ENCODE measurements at places on chromosomes 6 and 20.

- peak; percentile 32 for DNase-seq
Measured at GRCh38 chr6:13446381-13446780, 41.0 kb downstream of the GFOD1 start.

DNA sequence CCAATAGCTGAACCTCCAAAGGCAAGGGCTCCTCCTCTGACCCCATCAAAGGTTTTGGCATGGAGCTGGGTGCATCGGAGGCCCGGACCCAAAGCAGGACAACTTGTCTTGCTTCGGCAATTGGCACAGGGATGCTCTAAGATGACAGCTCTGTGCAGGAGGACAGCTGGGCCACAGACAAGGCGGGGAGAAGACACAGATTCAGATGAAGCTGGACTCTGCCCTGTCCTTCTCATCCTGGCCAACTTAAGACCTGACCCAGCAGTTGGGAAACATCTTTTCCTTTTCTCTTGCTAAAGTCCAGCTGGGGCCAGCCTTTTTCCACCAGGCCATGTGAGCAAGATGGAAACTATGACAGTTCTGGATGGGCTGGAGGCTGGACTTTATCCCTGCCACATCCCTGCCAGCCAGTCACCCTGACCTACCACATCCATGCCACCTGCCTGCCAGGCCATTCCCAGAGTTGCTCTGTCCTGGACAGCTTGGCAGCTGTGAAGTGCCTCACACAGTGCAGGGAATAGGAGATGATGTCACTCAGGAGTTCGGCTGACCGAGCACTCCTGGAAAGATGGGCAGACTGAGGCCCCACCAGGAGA, 12.7 kb upstream of the PSMF1 start:
- DNase-seq: no peak

DNA sequence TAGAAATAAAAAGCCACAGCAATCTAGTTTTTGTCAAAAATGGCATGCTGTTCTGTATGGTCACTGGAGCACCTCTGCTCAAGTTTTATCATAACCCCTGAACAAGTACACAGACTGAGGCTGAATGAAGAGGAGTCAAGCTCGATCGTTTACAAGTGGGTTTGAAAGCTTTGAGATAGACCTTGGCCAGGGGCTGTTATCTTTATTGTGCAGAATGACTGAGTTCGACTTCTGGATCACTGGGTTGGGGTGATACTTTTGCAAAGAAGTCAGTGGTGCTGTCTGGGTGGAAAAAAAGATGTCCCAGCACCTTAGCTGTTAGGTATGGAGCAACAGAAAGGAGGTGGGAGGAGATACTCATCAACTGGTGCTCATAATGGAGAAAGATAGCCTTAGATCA, 446.0 kb downstream of the HACE1 start:
- DNase-seq: no peak

DNA sequence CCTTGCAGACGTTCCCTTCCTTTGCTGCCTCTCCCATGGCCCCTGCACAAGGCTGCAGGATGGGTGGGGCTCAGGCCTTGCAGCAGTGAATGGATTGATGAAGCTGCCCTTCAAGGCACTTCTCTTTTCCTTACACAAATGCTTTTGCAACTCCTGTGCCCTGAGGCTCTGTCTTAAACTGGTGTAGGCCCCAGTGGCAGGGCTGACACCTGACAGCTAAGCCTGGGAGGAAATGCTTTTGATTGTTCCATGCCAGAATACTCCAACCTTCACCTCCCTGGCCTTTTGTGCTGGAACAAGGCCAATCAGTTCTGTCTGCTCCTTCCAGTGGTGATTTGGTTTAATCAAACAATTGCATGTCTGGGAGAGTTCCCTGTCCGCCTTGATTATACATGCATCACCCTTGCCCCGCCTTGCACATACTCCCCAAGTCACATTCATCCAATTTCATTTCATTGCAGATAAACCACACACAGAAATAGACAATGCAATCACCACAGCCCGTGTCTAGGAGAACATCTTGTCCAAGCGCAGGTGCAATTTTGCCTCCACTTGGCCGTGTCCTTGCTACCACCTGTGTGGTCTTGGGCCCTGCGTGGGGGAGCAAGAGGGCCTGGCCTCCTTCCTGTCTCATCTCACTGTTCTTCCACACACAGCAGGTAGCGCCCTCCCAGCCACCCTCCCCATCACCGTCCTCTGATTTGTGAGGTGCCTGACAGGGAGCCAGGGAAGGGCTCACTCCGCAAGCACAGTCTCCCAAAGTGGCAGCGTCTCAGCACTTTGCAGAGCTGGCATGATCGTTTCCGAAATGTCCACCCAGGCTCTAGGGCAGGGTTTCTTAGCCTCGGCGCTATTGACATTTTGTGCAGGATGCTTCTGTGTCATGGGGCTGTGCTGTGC, 120.4 kb downstream of the CDH26 start:
- no peak for DNase-seq

DNA sequence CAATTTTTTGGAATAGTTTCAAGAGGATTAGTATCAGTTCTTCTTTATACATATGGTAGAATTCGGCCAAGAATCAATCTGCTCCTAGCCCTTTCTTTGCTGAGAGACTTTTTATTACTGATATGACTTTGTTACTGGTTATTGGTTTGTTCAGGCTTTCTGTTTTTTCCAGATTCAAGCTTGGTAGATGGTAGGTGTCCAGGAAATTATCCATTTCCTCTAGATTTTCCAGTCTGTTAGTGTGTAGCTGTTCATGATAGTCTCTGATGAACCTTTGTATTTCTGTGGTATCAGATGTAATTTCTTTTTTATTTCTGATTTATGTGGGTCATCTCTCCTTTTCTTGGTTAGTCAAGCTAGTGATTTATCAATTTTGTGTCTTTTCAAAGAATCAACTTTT, 167.6 kb downstream of the GMDS start:
- no peak for DNase-seq

DNA sequence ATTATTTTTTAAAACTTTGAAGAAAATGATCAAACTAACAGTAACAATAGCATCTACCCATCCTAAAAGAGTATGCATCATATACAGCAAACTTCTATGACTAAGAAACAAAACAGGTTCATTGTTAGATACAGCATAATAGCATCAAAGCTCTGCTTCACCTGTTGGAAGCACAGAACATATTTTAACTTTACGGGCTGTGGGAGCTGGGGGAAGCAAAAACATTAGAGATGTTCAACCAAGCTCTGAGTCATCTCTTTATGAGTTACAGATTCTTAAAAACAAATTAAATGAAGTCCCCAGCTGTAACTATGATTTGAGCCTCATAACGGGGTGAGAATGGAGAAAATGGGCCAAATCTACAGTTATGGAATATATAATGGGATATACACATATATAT, 63.4 kb downstream of the SYNE1 start:
- no peak for DNase-seq

DNA sequence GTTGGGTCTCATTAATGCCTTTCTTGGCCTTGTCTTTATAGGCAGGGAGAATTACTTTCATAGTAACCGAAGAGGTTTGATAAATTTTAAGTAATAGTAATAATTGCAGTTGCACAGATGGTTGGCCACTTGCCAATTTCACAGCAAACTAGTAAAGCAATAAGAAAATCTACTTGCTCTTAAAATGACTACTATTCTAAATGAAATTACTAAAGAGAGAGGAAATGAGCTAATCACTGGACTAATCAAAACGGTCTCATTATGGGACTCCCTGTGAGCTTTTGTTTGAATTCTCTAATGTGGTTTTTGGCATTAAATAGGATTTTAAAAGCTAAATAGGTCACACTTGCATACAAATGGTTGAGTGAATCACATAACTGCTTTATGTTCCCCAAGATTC, 227.4 kb upstream of the PLN start:
- DNase-seq: no peak

GRCh38 chr20:1933465-1933870, 38.3 kb downstream of the SIRPA start:
- DNase-seq: no peak

- peak; percentile 92 for DNase-seq
Measured at GRCh38 chr6:34132486-34133185, 13.3 kb downstream of the GRM4 start.

GRCh38 chr6:621931-622330, 35.0 kb downstream of the HUS1B start:
- no peak for DNase-seq

DNA sequence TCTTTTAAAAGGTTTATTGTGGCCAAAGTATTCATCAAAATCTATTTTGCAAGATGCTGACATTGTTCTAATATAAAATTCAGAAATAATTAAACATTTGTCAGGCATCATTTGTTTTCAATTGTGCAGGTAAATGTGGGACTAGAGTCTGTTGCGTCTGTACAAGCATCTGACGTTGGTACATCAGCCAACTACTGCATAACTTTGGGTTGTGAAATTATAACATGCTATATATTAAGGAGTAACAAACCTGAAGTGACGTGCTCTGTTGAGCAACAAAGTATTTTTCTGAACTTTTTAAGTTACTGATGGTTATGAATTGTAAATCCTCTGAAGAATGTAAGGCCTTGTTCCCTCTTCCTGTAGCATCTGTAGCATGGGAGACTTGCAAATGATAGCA, 66.0 kb downstream of the RNF182 start:
- no peak for DNase-seq

GRCh38 chr20:50283922-50284810, 93.5 kb downstream of the CEBPB start:
- no peak for DNase-seq

DNA sequence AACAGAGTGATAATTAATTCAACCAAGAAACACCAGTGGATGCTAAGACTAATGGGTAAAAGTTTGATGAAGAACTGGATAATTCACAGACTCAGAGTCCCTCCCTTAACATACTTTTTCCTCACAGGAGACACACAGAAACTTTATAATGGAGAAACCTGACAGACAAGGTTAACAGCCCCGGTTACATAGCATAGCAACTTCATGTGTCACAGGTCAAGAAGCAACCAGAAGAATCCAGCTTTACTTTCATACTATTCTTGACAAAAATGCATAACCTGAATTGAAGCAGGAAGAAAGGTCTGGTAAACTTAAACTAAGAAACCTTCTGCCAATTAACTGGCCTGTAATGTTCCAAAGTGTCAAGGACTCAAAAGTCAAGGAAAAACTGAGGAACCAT, 375.9 kb downstream of the RNF144B start:
- no peak for DNase-seq

- peak; percentile 22 for DNase-seq
Measured at GRCh38 chr20:56627122-56628014, 1.7 kb upstream of the TFAP2C start.

GRCh38 chr6:53233309-53233708, 84.7 kb upstream of the GCM1 start:
- DNase-seq: no peak

GRCh38 chr20:47088335-47088734, 193.7 kb downstream of the EYA2 start:
- no peak for DNase-seq

GRCh38 chr6:130407032-130407431, 41.2 kb downstream of the TMEM200A start:
- no peak for DNase-seq

DNA sequence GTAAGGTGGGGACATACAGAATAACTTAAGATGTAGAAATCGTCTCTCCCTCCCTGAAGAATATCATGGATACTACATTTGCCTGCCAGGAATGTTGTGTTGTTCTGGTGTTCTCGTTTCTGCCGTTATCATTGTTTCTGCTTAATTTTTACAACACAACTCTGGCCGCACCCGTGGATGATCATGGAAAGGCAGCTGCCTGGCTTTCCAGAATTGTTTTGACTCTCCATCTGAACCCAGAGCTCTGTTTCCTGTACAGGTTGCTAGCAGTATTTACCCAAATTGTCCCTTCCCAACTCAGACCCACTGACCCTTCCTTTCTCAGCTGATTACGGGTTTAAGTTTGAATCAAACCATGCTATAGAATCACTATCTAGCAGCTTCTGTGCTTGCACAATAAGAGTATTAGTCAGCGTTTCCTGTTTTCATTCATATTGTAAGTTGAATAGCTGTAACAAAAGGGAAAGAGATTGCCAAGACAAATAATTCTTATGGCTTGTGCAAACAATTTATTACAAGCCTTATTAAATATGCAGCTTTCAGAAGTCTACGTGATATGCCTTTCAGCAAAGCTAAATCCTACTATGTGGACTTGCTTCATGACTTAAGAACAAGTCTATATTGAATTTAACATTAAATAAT, 139.0 kb downstream of the MTHFD1L start:
- no peak for DNase-seq

DNA sequence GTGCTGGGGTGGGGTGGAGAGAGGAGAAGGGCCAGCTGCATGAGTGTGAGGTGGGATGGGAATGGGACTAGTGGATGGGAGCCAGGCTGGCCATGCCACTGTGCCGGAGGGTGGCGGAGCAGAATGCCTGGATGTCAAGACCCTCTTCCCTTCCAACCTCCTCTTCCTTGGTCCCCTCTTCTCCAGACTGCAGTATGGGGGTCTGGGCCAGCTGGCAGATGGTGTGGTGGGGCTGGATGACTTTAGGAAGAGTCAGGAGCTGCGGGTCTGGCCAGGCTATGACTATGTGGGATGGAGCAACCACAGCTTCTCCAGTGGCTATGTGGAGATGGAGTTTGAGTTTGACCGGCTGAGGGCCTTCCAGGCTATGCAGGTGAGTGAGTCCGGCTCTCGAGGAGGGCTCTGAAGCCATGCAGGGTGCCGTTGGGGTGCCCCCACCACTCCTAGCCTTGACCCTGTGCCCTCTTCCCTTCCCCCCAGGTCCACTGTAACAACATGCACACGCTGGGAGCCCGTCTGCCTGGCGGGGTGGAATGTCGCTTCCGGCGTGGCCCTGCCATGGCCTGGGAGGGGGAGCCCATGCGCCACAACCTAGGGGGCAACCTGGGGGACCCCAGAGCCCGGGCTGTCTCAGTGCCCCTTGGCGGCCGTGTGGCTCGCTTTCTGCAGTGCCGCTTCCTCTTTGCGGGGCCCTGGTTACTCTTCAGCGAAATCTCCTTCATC, 7.7 kb downstream of the DDR1 start:
- no peak for DNase-seq

GRCh38 chr6:14639983-14640599, 522.5 kb downstream of the CD83 start:
- DNase-seq: no peak

GRCh38 chr6:4620284-4621151, 155.7 kb upstream of the CDYL start:
- no peak for DNase-seq

DNA sequence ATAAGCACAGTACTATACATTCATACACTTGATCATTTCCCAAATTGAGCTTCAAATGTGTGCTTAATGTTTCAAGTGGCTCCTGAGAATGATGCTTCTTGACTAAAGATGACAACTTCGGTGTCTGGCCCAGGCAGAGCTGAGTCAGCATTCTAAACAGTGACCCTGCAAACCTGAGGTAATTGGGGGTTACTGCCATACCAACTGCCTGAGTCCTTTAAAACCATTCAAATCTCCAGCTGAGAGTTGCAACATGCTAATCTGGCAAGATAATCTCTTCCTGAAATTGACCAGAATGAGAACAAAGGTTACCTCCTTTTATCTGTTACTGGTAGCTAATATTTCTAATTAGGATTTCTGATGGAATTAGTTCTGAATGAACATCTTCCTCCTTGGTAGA, 8.2 kb downstream of the BACH2 start:
- no peak for DNase-seq

GRCh38 chr6:49332781-49333180, 130.3 kb downstream of the MMUT start:
- DNase-seq: no peak

GRCh38 chr20:44571362-44571988, 10.9 kb upstream of the PKIG start:
- DNase-seq: no peak
